ENCODE measurements at places on chromosomes 3 and 15. TPM values are rescaled to one million over a fixed set of nuclear protein-coding genes. Genes with fewer than 3 reads are reported as not detected.

GABRG3 gene
- polyA plus RNA-seq, result not detected

GOLGA6D gene
- 0.02 TPM for polyA plus RNA-seq

OXTR gene
- polyA plus RNA-seq, result 1.8 TPM

EMC7 gene
- 105 TPM for polyA plus RNA-seq

- DNase-seq, result no peak
Measured at GRCh38 chr3:51876186-51876585, 785 bp upstream of the IQCF5 start.

- DNase-seq, result no peak
Measured at GRCh38 chr3:100043271-100043670, 71.0 kb downstream of the FILIP1L start.

GRCh38 chr3:50572158-50572557, 2.8 kb downstream of the HEMK1 start:
- DNase-seq, result peak; percentile 79

DNA sequence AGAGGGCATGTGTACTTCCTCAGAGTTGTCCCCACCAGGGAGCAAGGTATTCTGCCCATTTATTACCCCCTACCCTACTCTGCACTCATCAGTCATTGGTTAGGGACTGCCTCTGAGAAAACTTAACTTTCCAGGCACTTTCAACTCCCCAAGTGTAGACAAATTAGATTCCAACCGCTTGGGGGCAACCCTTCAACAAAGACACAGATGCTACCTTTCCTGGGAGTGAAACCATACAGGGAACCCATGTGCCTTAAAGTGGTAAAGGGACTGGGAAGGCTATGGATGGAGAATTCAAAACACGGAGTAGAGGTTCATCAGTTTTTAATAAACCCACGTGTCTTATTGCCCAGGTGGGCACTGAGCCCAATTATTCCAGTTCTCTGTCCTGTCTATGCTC, 19.4 kb upstream of the UBE2E2 start:
- DNase-seq, result peak; percentile 4

DNA sequence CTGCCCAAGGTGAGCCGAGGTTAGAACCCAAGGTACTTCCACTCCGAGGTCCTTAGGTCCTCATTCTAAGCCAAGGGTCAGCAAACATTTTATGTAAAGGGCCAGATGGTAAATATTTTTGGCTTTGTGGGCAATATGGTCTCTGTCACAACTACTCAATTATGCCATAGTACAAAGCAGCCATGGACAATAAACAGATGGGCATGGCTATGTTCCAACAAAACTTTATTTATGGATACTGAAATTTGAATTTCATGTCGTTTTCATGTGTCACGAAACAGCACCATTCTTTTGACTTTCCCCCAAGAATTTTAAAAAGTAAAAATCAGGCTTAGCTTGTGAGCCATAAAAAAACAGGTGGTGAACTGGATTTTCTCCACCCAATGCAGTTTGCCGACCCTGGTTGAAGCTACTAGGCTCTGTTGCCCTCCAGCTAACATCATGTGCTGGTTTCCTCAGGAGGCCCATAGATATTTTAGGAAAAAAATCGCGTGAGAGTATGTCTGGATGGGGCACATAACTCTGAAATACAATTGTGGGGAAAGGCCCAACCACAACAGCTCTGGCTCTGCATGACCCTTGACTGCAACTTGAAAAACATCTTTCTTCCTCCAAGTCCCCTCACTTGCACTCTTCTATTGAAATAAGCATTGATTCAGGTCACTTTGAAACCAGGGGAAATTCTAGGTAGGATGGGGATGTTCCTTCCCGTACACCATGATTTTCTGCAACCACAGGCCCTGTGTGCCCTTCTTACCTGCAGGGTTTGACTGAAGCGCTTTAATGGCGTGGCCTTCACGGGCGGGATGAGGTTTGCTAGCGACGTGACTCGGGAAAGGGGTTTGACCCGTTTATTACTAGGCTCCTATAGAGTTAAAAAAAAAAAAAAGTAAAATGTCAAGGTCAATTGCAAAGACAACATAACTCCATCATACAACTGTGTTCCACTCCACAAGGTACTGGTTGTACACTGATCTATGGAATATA, 28.5 kb downstream of the ARHGEF3 start:
- no peak for DNase-seq

GRCh38 chr15:57919754-57920153, 145.8 kb downstream of the ALDH1A2 start:
- DNase-seq, result no peak

GRCh38 chr3:4531478-4532025, 38.4 kb downstream of the ITPR1 start:
- DNase-seq, result no peak

GRCh38 chr3:141680620-141681389, 57.3 kb upstream of the RNF7 start:
- DNase-seq, result peak; percentile 37

DNA sequence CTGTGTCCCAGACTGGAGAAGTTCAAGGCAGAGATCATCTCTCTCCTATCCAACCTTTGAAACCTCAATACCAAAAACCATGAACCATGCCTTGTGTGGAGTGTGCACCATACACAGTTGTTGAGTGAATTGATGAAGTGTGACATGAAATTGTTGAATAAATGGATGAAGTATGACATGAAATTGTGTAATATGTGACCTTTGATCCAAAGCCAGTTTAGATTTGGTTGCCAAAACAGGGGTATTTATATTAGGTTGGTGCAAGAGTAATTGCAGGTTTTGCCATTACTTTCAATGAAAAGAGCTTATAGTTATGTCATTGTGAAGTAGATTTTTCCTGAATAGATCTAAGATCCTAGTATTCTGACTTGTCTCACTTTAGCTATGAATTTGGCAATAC, 3.1 kb upstream of the MAGI1 start:
- no peak for DNase-seq

DNA sequence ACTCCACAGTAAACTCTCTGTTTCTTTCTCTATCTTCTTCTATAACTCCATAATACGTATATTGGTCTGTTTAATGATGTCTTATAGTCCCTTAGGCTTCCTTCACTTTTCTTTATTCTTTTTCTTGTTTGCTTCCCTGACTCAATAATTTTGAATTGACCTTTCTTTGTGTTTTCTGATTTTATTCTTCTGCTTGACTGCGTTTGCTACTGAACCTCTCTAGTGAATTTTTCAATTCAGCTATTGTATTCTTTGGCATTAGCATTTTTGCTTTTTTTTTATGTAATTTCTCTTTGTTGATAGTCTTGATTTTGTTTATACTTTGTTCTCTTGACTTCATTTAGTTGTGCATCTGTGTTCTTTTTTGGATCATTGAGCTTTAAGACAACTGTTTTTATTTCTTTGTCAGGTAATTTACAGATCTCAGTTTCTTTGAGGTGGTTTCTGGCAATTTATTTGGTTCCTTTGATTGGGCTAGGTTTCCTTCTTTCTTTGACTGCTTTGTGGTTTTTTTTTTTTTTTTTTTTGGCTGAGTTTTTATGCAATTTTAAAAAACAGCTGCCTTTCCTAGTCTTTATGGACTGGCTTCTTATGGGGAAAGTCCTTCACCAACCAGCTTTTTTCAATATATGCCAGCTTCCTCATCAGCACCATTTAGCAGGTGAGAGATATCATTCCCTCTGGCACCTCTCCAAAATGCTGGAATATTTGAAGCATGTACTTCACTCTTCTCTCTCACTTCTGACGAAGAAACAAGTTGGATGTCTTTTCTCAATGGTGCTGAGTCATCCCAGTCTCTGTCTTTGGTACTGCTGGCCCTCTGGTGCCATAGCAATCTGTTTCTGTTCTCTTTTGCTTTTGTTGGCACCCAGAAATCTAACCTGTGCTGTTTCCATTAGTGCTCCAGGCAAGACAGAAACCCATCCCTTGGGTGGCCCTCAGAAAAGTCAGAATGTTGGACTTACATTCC, 17.6 kb downstream of the RSRC1 start:
- no peak for DNase-seq

- peak; percentile 45 for DNase-seq
Measured at GRCh38 chr3:57555306-57555705, 768 bp upstream of the PDE12 start.

DNA sequence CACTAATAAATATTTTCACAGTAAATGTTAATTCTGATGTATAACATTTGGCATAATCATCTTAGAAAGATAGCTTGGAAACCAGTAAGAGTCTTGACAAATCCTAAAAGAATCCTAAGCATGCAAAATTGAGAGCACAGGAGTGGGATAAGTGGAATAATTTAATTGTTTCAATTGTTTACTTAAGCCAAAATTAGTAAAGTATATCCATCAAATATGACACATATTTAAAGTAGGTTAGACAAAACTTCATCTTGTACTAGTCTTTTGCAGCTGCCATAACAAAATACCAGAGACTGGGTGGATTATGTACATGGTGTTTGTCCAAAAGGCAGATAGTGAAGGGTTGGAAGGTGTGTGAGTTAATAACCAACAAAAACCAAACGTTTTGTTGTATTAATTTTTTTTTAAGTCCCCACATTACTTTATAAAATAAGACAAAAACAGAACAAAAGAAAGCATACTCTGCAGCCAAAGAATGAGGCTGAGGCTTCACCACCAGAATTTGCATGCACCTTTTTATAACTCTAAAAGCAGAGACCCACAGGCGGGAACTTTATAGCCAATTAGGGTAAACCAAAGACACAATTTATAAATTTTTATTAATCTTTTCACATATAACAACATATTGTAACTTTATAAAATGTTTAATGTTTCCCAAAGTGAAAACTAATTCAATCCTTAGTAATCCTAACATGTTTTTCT, 41.9 kb upstream of the CD200R1L start:
- DNase-seq, result no peak

GRCh38 chr15:58724466-58724865, 25.0 kb downstream of the ADAM10 start:
- DNase-seq, result no peak

DNA sequence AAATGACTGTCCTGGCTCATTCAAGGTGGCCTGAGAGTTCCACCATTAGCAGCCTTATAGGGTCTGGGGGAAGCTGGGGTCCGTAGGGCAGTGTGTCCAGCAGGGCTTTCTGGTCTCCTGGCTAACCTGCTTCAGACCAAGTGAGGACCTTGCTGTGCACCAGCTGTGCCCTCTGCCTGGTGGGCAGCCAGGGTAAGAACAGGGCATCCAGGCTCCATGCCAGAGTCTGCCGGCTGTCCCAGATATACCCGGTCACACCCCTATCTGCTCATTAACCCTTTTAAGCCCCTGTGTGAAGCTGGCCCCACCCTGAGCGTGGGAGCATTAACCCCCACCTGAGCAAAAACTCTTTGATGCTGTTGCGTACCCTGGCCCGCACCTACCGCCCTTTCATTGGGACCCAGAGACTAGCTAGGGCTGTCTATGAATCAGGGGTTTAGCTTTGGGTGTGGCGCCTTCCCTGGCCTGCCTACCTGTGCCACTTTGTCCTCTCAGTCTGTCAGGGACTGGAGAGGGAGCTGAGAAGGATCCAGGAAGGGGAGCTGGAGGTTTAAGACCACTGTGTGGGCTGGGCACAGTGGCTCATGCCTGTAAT, 17.6 kb downstream of the SEMA3F start:
- no peak for DNase-seq

- DNase-seq, result no peak
Measured at GRCh38 chr3:179949869-179950268, 86.9 kb downstream of the PEX5L start.

DNA sequence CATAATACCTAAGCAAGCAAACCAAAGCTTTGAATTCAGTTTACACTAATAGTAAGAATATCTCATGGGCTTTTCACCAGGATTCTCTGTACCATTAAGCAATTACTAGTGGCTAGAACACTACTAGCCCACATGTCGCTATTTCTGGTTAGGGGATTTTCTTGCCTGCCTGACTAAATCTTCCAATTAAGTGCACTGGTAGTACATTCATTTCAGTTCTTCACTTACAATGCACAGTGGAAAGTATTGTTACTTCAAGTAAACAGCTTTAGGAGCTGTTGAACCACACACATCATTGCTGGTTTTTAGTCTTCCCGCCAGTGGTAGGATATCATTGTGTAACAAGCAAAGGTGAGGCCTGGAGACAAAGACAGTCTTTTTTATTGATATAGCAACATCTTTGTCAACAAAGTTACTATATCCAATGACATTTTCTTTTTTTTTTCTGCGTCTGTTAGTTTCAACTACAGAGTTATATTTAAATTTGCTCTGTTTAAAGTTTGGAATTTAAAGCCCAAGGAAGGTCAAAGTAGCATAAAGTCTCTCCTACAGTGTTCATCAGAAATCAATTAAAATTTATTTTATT, 826.8 kb upstream of the NR2F2 start:
- no peak for DNase-seq

- DNase-seq, result peak; percentile 69
Measured at GRCh38 chr15:75307778-75308390, 25.2 kb downstream of the GOLGA6D start.

DNA sequence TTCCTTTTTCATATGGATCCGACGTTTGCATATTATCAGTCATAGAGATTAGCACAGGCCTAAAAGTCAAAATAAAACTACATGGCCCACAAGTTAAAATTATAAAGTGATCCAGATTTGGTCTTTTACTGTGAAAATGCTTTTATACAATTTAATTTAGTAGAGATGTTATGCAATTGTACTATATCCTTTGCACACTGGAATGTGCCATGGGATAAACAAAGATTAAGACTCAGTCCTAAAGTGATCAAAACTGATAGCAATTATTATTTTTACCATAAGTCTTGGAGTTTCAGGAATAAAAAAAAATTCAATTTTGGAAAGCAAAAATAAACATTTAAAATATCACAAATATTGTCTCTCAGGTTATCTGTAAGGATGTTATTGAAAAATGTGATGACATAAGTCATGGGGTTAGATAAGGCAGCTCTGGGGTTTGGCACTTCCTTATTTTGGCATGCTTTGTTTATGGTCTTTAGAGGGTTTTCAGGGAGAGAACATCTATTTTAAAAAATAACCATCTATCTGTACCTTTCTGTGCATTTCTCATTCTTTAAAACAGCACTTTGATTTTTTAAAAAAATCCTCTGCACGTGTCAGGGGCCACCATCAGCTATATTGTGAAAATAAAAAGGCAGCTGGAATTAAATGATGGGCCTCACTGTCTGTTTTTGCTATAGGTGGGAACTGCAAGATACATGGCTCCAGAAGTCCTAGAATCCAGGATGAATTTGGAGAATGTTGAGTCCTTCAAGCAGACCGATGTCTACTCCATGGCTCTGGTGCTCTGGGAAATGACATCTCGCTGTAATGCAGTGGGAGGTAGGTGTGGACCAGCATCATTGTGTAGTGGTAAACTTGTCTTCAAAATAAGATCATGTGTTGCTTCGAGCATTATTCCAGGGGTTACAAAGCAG, 67.3 kb downstream of the TGFBR2 start:
- DNase-seq, result no peak

DNA sequence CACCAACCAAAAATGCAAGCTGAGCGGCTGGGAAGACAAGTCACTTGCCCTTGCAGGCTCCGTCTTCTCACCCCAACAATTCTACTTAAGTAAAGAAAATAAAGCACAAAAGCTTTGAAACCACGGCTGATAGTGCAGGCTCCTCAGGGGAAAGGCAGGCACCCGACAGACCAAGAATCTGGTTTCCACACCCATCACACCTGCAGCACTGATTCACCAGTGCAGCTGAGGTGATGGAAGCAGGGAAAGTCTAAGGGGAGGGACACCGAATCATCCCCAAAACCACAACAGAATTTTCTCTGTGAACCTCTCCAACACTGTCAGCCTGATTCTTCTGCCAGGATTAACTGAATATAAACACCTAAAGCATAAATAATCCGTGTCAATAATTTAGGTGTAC, 62.0 kb upstream of the NSMCE3 start:
- DNase-seq, result no peak

- DNase-seq, result no peak
Measured at GRCh38 chr3:155747286-155747945, 2.5 kb upstream of the PLCH1 start.
